ENCODE measurements at places on chromosomes 16 and 17.

- no peaks in the 10 kb centered on the region for H3K27me3 ChIP-seq
- no peak for DNase-seq
- H3K27ac ChIP-seq: no peak overlapping the region
- H3K4me1 ChIP-seq: peaks cover 29% of the 10 kb centered on the region
Measured at GRCh38 chr16:70758786-70759185, 42.2 kb downstream of the VAC14 start.

GRCh38 chr17:82843904-82844680, 4.3 kb upstream of the ZNF750 start:
- H3K36me3 ChIP-seq: peaks cover 27% of the 10 kb centered on the region
- H3K27ac ChIP-seq: no peak overlapping the region
- no peak overlapping the region for H3K4me3 ChIP-seq
- H3K27me3 ChIP-seq: no peaks in the 10 kb centered on the region
- DNase-seq: no peak

- peak overlapping the region; percentile 86 for H3K4me3 ChIP-seq
- H3K27me3 ChIP-seq: no peaks in the 10 kb centered on the region
- no peak overlapping the region for H3K27ac ChIP-seq
- peaks cover 4% of the 10 kb centered on the region for H3K36me3 ChIP-seq
Measured at GRCh38 chr17:17836250-17836817, 452 bp downstream of the SREBF1 start.

DNA sequence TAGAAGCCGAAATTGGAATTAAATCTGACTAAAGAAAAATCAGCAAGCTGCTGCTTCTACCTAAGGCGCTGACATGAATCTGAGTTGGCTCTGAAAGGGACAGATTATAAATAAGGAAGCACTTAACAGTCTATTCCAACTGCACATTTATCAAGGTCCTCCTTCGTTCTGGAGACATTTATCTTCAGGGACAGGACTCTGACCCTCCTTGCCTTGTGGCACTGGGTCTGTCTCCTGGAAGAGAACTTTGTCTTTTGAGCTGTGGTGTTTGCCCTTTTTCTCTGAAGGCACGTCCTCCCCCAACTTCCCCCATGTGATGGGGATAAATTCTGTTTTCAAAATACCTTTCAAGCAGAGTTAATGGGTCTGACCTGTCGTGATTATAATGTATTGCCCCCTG, 47.0 kb upstream of the MARCHF10 start:
- H3K4me1 ChIP-seq: no peaks in the 10 kb centered on the region

- no peak overlapping the region for H3K27ac ChIP-seq
- peaks cover 72% of the 10 kb centered on the region for H3K36me3 ChIP-seq
- no peak for DNase-seq
- H3K4me1 ChIP-seq: peaks cover 5% of the 10 kb centered on the region
- no peaks in the 10 kb centered on the region for H3K27me3 ChIP-seq
Measured at GRCh38 chr17:62591333-62591732, 36.1 kb upstream of the MRC2 start.

DNA sequence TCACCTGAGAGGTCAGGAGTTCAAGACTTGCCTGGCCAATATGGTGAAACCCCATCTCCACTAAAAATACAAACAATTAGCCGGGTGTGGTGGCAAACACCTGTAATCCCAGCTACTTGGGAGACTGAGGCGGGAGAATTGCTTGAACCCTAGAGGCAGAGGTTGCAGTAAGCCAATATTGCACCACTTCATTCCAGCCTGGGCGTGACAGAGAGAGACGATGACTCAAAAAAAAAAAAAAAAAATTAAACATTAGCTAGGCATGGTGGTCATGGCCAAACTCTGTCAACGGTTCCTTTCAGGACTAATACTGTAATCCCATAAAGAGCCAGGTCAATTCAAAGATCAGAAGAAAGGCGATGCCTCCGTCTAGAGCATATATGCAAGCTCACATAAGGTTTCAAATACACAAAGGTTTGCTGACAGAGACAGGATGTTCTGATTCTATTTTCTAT, 2.4 kb downstream of the RNF157 start:
- peaks cover 24% of the 10 kb centered on the region for H3K4me1 ChIP-seq
- H3K27ac ChIP-seq: no peak overlapping the region
- no peaks in the 10 kb centered on the region for H3K36me3 ChIP-seq
- H3K27me3 ChIP-seq: peaks cover 19% of the 10 kb centered on the region
- no peak overlapping the region for H3K4me3 ChIP-seq

DNA sequence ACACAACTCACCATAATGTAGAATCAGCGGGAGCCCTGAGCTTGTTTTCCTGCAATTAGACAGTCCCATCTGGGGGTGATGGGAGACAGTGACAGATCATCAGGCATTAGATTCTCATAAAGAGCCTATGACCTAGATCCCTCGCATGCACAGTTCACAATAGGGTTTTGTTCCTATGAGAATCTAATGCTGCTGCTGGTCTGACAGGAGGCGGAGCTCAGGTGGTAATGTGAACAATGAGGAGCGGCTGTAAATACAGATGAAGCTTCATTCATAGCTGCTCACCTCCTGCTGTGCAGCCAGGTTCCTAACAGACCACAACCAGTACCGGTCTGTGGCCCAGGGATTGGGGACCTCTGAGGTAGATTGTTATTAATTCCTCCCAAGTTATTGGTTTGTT, 2.9 kb upstream of the DOK4 start:
- H3K36me3 ChIP-seq: no peaks in the 10 kb centered on the region
- H3K27ac ChIP-seq: no peak overlapping the region
- H3K27me3 ChIP-seq: no peaks in the 10 kb centered on the region
- H3K4me3 ChIP-seq: no peak overlapping the region
- H3K4me1 ChIP-seq: peaks cover 24% of the 10 kb centered on the region
- no peak for DNase-seq

- no peak overlapping the region for H3K4me3 ChIP-seq
- no peaks in the 10 kb centered on the region for H3K27me3 ChIP-seq
- DNase-seq: no peak
Measured at GRCh38 chr16:85507342-85507741, 105.8 kb upstream of the GSE1 start.

- no peak overlapping the region for H3K27ac ChIP-seq
- no peaks in the 10 kb centered on the region for H3K4me1 ChIP-seq
- no peak for DNase-seq
- H3K36me3 ChIP-seq: no peaks in the 10 kb centered on the region
Measured at GRCh38 chr16:88194397-88195268, 188.1 kb upstream of the ZNF469 start.

GRCh38 chr16:86680162-86680561, 101.8 kb downstream of the FOXL1 start:
- DNase-seq: peak; percentile 75
- no peaks in the 10 kb centered on the region for H3K36me3 ChIP-seq
- peaks cover 13% of the 10 kb centered on the region for H3K4me1 ChIP-seq
- H3K27me3 ChIP-seq: peaks cover 5% of the 10 kb centered on the region
- H3K4me3 ChIP-seq: no peak overlapping the region

GRCh38 chr17:39631403-39631802, 4.7 kb downstream of the PPP1R1B start:
- H3K36me3 ChIP-seq: no peaks in the 10 kb centered on the region
- no peak overlapping the region for H3K27ac ChIP-seq
- H3K27me3 ChIP-seq: peaks cover 60% of the 10 kb centered on the region

DNA sequence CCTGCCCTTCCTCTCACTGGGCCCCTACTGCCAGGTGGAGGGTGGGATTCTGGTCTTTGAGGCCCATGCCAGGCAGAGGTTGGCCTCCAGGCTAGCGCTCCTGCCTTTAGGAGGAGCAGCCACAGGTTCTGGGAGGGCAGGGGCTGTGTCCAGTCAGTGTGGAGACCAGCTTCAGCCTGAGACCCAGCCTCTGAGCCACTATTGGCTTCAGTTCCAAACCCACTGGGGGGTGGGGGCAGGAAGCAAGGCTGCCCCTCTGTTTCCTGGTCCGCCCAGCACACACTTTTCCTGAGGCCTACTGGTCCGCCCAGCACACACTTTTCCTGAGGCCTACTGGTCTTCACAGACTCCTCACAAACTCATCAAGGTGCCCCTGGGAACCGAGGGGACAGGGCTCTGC, 16.4 kb downstream of the SLC5A10 start:
- no peak overlapping the region for H3K4me3 ChIP-seq
- H3K4me1 ChIP-seq: peaks cover 36% of the 10 kb centered on the region
- H3K36me3 ChIP-seq: peaks cover 47% of the 10 kb centered on the region
- H3K27ac ChIP-seq: no peak overlapping the region
- DNase-seq: no peak

DNA sequence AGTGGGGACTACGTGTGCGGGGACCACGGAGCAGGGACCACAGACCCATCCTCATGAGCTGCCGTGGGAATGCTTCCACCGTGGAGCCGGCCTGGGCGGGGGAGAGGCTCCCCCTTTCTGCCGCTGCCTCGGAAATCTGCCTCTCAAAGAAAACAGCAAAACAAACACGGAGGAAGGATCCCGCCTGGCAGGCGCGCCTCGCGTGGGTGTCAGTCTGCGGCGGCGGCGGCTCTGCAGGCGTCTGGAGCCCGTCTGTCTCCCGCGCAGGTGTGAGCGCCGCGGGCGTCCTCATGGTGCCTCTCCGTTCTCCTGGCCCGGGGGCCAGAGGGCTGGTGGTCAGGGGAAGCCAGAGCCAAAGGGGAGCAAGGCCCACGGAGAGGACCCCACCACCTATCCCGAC, 27.5 kb downstream of the GSE1 start:
- H3K27ac ChIP-seq: no peak overlapping the region
- no peak for DNase-seq
- H3K4me3 ChIP-seq: no peak overlapping the region
- H3K27me3 ChIP-seq: no peaks in the 10 kb centered on the region

- no peaks in the 10 kb centered on the region for H3K36me3 ChIP-seq
- peak overlapping the region; percentile 58 for H3K4me3 ChIP-seq
- H3K27ac ChIP-seq: no peak overlapping the region
- H3K4me1 ChIP-seq: peaks cover 4% of the 10 kb centered on the region
- peak; percentile 76 for DNase-seq
Measured at GRCh38 chr17:68771867-68772515, 170.8 kb upstream of the FAM20A start.

- H3K4me1 ChIP-seq: peaks cover 14% of the 10 kb centered on the region
- DNase-seq: peak; percentile 18
- H3K27ac ChIP-seq: no peak within 1 kb of the TSS
- peaks cover 65% of the 10 kb centered on the region for H3K27me3 ChIP-seq
- H3K4me3 ChIP-seq: peak within 1 kb of the TSS; percentile 32
- H3K36me3 ChIP-seq: no peaks in the 10 kb centered on the region
Measured at GRCh38 chr17:31391496-31391949, at the start of gene RAB11FIP4. RAB11FIP4 (plus strand) TSS chr17:31391675; CDS start chr17:31391853, 178 bp downstream.

GRCh38 chr17:70120425-70120824, 45.4 kb downstream of the KCNJ16 start:
- no peak overlapping the region for H3K27ac ChIP-seq
- H3K36me3 ChIP-seq: peaks cover 7% of the 10 kb centered on the region
- no peak for DNase-seq
- peaks cover 2% of the 10 kb centered on the region for H3K4me1 ChIP-seq
- H3K4me3 ChIP-seq: no peak overlapping the region
- H3K27me3 ChIP-seq: no peaks in the 10 kb centered on the region

GRCh38 chr16:2768403-2769089, 8.5 kb downstream of the ELOB start:
- H3K27me3 ChIP-seq: no peaks in the 10 kb centered on the region
- peaks cover 98% of the 10 kb centered on the region for H3K36me3 ChIP-seq
- no peak for DNase-seq
- peak overlapping the region; percentile 9 for H3K27ac ChIP-seq
- H3K4me1 ChIP-seq: peaks cover 27% of the 10 kb centered on the region

DNA sequence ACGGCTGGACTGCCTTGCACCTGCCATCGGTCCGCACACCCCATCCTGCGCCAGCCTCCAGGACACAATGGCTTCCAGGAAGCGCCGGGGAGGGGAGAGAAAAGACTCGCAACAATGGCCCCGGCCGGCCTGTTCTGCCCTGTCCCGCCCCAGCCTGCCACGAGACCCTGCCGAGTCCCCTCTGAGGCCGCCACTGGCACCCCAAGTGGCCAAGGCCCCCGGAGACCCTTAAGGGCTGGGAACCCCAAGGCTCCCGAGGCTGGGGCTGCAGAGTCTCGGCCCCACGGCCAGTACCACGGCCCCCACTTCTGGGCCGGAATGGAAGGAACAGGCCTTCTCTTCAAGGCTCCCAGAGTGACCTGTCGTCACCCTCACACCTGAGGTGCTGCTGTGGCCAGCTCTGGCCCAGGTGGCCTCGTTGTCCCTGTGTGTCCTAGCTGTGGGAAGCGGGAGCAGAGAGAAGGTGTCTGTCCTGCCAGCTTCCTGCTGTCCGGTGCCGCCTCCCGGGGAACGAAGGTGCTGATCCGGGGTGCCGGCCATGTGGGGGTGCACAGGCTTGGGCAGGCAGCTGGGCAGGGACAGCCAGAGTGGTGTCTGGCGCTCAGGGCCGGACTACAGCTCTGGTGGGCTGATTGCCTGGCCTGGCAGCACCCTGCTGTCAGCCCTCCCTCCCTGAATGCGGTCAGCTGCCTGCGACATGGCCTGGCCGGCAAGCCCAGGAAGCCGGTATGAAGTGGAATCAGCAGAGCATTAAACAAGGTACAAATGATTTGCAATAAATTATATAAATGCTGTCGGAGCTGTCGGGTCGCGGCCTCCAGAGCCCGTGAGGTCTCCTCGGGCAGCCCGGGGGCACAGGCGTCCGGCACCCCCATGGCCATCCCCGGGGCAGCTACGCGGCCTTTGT, 8.2 kb upstream of the CACNA1H start:
- no peaks in the 10 kb centered on the region for H3K36me3 ChIP-seq
- H3K4me3 ChIP-seq: no peak overlapping the region
- DNase-seq: no peak
- peaks cover 49% of the 10 kb centered on the region for H3K27me3 ChIP-seq
- no peak overlapping the region for H3K27ac ChIP-seq

DNA sequence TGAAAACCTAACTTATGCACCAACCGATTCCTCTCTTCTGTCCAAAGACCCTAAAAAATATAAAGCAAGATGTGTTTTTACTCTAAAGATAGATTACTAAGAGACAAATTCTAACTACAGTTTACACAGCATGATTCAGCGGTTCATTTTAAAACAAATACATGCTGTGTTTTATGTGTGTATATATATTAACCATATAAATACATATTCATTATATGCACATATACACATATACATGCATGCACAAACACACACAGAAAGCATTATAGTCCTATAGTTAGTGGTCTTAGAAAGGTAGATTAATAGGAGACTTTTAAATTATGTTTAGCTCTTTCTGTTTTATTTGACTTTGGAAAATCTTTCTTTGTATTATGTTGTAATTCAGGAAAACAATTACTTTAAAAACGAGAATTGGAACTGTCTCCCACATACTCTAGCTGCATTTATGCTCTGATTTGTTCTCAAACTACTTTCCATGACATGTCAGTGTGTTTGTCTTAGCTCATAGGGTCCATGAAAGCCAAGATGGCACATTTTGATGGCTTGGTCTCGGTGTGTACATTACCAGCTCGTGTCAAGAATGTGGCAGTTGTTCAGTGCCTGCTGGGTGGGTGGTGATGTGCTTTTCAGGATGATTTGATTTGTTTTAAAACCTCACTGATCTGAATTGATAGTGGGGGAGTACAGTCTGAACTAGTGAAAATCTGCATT, 548.8 kb upstream of the SALL1 start:
- H3K36me3 ChIP-seq: no peaks in the 10 kb centered on the region
- H3K27me3 ChIP-seq: peaks cover 3% of the 10 kb centered on the region
- DNase-seq: no peak
- no peaks in the 10 kb centered on the region for H3K4me1 ChIP-seq
- H3K4me3 ChIP-seq: no peak overlapping the region
- H3K27ac ChIP-seq: no peak overlapping the region
